ENCODE measurements at places on chromosomes 6 and 20. TPM values are rescaled to one million over a fixed set of nuclear protein-coding genes. Genes with fewer than 3 reads are reported as not detected.
A peak's percentile ranks its signal among the peaks of the same experiment; 100 is the strongest.

HM13 gene
- total RNA-seq = 179 TPM

GRCh38 chr20:24823989-24824693 lies 124.9 kb upstream of the CST7 start:
- DNase-seq = peak; percentile 50

- no peak for DNase-seq
Measured at GRCh38 chr6:142744836-142745235, 200.1 kb downstream of the HIVEP2 start.

DNA sequence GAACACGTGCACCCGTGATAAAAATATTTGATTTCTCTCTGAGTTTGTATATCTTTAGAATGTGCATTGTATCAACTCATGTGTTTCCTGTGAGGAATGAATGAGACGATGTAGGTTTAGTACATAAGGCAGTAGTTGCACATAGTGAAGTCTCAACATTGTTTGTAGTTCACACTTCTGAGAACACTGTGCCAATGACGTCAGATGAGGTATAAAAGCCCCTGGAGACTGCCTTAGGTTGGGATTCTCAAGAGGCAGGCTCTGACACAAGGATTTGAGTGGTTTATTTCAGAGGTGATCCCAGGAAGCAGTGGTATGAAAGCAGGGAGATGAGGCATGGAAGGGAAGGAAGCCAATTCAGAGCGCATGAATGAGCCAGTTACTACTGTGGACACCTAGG lies 2.6 kb upstream of the NKAIN2 start:
- no peak for DNase-seq

DNA sequence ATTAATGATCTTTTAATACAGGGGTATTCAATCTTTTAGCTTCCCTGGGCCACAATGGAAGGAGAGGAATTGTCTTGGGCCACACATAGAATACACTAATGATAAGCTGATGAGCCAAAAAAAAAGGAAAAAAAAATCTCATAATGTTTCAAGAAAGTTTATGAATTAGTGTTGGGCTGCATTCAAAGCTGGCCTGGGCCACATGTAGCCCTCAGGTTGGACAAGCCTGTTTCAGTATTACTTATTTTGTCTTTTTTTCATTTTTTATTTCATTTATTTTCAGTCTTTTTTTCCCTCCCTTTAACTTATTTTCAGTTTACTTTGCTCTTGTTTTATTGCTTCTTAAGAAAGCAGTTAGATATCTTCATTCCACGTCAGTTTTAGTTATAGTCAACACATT lies 2171.8 kb upstream of the DEFB115 start:
- no peak for DNase-seq

- no peak for DNase-seq
Measured at GRCh38 chr6:149150801-149151398, 166.6 kb upstream of the TAB2 start.

DNA sequence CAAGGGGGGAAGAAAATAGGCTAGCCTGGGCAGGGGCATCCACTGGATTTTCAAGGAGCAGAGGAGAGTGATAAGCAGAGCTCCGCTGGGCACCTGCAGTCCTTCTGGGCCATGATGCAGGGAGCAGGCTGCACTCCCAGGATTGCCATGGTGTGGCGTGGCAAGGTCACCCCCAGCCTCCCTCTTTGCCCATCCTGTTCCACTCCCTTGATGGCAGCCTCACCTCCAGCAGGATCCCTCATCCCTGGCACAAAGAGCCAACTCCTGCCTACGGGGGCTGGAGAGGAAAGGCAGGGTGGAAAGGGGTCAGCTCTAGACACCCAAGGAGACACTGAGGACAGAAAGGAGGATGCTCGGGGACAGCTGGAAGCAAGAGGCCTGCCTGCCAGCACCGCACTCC lies 22.4 kb upstream of the MYMX start:
- no peak for DNase-seq

- no peak for DNase-seq
Measured at GRCh38 chr20:49523767-49524360, 41.4 kb upstream of the KCNB1 start.

DNA sequence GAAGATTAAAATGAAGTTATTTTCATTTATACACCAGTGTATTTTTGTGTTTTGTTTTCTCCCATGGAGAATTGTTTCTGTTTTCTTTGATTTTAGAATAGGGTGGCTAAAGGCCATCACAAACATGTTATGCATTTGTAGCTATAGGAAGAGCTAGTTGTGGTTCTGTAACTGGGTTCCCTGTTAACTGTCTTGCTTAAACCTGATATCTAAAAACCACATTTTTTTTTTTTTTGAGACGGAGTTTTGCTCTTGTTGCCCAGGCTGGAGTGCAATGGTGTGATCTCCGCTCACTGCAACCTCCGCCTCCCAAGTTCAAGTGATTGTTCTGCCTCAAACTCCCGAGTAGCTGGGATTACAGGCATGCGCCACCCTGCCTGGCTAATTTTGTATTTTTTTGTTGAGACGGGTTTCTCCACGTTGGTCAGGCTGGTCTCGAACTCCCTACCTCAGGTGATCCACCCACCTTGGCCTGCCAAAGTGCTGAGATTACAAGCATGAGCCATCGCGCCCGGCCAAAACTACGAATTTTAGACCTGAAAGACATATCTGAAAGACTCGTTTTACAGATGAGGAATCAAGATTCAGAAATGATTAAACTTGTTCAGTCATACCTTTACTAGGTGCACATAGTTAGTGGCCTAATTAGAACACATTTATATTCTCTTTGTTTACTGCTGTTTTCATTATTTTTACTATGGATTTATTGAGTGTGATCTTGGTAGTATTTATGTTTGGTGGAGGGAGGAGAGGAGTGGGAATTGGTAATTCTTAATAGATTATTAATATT lies 18.0 kb downstream of the SCAF8 start:
- DNase-seq = no peak

TRMT6 gene
- 20.9 TPM for total RNA-seq

GRCh38 chr6:98695091-98695801 lies 139.1 kb upstream of the POU3F2 start:
- DNase-seq = no peak

- no peak for DNase-seq
Measured at GRCh38 chr6:25340431-25341202, 61.4 kb downstream of the CARMIL1 start.

- DNase-seq = no peak
Measured at GRCh38 chr6:64777941-64778785, 928.9 kb downstream of the EYS start.

PRRC2A gene
- total RNA-seq = 53.7 TPM

- DNase-seq = no peak
Measured at GRCh38 chr6:146433881-146434731, 109.5 kb upstream of the RAB32 start.

PTCRA gene
- total RNA-seq = not detected

DNA sequence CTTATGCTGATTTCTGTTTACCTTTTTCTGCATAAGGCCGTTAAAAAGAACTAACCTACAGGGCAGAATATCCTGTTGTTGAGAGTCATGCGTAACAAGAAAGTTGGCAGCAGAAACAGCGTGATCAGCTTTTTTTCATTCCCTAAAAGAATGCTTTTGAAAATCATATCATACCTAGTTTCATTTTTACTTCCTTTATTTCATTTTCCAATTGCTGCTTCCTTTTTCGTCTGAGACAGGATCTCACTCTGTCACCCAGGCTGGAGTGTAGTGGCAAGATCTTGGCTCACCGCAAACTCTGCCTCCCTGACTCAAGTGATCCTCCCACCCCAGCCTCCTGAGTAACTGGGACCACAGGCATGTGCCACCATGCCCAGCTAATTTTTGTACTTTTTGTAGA lies 4.1 kb downstream of the CALHM6 start:
- DNase-seq = no peak

DNA sequence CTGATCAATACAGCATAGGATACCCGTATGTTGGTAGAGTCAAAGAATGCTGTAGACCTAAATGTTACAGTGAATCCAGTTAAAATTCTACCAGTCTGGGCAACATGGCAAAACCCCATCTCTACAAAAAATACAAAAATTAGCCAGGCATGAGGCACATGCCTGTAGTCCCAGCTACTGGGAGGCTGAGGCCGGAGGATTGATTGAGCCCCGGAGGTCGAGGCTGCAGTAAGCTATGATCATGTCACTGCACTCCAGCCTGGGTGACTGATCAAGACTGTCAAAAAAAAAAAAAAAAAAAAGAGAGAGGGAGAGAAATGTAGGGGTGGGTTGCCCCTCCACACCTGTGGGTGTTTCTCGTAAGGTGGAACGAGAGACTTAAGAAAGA lies 167.5 kb downstream of the SLC16A10 start:
- DNase-seq = no peak

DNA sequence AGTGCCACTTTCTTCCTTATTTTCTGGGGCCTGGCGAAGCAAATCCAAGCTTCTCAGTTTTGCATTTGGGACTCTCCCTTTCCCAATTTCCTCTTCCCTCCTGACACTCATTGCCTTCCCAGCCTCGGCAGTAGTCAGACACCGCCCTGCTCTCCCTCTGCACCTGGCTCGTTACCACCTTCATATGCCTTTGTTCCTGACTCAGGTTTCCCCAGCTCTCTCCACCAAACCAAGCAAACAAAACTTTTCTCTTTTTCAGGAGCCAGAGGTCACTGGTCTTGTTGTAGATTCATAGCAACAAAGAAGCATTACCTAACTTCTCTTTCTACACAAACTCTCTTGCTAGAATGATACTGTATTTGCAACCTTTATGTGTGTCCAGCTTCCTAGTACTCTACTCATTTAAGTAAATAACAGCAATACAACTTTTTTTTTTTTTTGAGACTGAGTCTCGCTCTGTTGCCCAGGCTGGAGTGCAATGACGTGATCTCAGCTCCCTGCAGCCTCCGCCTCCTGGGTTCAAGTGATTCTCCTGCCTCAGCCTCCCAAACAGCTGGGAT lies 9.0 kb upstream of the ZC3H12D start:
- DNase-seq = no peak

TAF4 gene
- 6.6 TPM for total RNA-seq

BHLHE23 gene
- not detected for total RNA-seq

NFATC2 gene
- total RNA-seq = 3.0 TPM

SMPDL3A gene
- 3.4 TPM for total RNA-seq

DNA sequence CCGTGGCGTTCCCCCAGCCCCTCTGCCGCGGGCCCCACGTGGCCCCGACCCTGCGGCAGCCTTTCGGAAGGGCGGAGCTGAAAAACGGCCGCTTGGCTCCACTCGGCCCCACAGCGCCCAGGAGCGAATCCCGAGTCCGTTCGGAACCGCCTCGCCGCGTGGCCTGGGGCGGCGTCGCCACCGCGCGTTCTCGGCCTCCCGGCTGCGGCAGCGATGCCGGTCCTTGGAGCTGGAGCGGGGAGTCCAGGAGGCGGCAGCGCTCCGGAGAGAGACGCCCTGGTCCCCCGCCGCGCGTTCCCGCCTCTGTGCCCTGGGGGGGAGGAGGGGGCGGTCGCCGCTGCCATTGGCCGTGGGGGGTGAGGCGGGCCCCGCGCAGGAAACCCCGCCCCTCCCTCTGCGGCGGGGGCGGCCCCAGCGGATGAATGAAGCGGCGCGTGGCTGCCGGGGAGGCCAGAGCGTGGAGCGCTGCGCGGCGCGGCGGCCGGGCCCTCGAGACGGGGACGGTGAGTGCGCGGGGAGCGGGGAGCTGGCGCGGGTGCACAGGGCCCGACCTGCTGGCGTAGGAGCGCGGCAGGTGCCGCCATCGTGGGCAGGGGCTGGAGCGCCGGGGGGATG lies at the start of gene SLCO4A1:
SLCO4A1 (plus strand) TSS at position 453 of the 615 bp plus-strand sequence. CDS start 13,952 bp downstream, outside the sequence.
- peak; percentile 91 for DNase-seq

DNA sequence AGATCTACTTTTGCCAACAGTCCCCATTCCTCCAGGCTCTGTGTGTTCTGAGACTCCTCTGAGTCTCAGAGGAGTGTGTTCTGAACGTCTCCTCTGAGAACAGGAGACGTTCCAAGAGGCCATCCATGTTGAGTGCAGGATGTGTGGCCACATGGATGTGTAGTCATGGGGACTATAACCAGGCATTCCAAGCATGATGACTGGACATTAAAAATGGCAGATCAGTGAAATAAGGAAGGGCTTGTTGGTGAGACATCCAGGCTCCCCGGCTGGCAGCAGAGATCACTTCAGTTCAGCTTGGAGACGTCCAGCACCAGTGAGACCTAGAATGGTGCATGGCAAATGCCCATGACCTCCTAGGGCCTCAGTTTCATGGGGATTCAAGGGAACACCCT lies 34.3 kb upstream of the POU5F1 start:
- peak; percentile 13 for DNase-seq

DNA sequence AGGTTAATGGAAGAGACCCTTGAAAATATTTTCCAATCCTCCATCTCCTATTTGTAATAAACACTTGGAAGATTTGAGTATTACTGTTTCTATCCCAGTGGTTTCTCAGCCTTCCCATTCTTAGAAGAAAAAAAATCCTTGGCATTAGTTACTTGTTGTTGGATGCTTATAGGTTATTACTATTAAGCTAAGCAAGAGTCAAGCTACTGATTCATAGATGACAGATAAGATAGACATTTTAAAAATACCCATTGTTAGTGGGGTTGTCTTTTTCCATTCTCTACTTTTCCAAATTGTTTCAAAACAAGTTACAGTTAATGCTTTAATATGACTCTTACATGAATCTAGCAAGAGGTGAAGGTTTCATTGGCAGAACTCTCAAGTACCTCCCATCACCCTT lies 158.5 kb downstream of the HIVEP2 start:
- DNase-seq = no peak

GRCh38 chr6:130293800-130294199 lies 71.0 kb upstream of the SAMD3 start:
- peak; percentile 76 for DNase-seq

- peak; percentile 82 for DNase-seq
Measured at GRCh38 chr6:14079433-14079832, 38.1 kb upstream of the CD83 start.

- DNase-seq = no peak
Measured at GRCh38 chr6:93304505-93304904, 114.9 kb downstream of the EPHA7 start.

HTR1B gene
- total RNA-seq = 0.68 TPM

GRCh38 chr6:125511809-125512396 lies 210.1 kb upstream of the HDDC2 start:
- DNase-seq = peak; percentile 72

All from RPMI7951 (cell line).